ENCODE measurements at places on chromosomes 13 and 19.
A peak's percentile ranks its signal among the peaks of the same experiment; 100 is the strongest.

- DNase-seq = no peak
Measured at GRCh38 chr13:58704953-58705352, 1073.4 kb downstream of the PCDH17 start.

DNA sequence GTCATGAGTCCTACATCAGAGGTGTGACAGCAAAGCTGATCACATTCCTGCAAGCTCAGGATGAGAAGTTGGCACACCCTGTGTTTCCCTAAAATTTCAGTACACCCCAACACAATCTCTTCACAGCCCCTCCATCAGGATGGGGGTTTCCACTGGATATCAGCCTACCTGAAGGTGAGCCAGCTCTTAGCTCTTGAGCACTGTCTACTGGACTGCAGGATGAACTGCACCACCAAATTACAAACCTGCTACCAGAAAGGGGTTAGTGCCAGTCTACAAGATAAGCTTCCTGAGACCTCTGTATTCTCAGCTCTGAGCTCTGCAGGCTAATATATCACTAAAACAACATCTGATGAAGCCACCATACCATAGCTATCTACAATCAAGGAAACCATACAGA lies 1616.2 kb upstream of the SPRY2 start:
- DNase-seq = no peak

DNA sequence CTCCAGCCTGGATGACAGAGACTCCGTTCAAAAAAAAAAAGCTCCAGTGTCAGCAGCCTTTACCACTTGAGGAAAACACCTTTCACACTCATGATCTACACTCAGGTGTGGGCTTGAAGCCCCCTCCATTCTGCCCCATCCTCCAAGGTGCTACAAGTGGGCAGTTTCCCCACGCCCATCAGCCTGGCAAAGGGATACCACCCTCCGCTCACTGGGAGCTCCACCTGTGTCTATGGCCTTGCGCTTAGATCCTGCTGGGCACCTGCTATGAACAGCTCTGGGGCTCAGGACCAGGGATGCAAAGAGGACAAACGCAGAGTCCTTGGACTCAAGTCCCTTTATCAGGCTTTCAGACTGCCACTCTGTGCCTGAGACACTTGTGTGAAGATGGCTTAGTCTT lies 127.8 kb downstream of the CRYL1 start:
- no peak for DNase-seq

GRCh38 chr19:52690369-52691214 lies 44.3 kb downstream of the ZNF611 start:
- DNase-seq = peak; percentile 96

GRCh38 chr19:39110263-39110967 lies 15.2 kb upstream of the PAK4 start:
- peak; percentile 56 for DNase-seq

GRCh38 chr13:90447734-90448101 lies 899.8 kb upstream of the MIR17HG start:
- DNase-seq = no peak

DNA sequence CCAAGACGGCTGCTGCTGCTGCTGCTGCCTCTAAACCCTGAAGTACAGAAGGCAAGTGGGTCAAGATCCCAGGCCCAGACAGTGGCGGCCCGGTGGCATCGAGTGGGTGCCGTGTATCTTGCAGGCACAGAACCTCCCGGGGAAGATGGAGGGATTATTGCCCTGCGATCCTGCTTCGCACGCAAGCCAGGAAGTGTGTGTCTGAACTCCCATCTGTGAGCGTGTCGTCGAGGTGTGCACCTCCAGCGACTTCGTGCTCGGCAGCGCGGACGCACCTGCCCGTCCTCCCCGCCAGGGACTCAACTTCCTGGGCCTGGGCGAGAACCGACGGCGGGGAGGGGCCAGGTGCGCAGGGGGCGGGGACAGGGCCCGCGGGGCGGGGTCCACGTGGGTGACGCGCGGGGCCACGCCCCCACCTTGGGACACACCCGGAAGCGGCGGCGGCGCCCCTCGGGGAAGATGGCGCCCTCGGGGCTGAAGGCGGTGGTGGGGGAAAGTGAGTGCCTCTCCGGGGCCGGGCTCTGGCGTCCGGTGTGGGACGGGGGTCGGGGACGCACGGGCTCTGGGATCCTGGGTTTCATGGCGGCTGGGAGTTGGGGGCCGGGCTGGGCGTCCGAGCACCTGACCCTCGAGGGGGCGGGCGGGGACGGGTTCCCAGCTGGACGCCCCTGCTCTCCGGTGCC lies at the start of gene STXBP2:
TSS of gene STXBP2 (plus strand) at position 420 of the 683 bp plus-strand sequence. CDS start at position 460, 40 bp downstream.
- peak; percentile 66 for DNase-seq

GRCh38 chr13:112885782-112886268 lies 83.2 kb upstream of the MCF2L start:
- DNase-seq = peak; percentile 94

DNA sequence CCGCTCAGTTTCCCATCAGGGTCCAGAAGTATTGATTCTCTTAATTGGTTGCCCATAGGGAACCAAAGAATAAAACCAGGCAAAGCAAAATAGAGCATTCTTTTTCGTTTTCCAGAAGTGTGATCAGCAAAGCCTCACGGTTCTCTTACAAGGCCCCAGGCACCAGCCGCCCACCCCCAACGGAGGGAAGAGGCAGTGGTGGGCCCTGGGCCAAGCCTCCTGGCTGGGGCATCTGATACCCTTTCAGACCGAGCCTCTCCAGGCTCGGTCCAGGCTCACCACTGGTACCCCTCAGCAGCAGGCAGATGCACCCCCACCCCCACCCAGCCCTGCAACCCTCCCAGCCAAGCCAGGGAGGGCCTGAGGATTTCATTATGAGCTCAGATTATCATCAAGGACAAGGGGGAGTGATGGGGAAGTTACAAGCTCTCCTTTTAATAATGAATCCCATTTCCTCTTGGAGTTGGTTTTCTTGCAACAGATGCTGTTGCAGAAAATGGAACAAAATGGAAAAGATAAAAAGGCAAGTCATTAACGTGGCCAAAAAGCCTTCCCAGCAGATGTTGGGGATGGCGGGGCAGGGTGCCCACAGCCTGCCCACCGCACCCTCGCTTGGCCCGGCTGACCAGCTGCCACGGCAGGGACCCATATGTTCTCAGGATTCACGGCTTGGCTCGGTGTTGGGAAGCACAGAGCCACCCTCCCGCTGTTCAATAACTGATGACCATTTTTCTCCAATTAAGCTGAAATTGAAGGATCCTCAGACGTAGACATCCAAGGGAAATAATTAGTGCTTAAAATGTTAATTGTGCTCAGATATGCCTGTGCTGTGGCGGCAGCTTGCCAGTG lies 45.9 kb upstream of the KCTD15 start:
- no peak for DNase-seq

GRCh38 chr13:85825454-85825853 lies 26.2 kb upstream of the SLITRK6 start:
- DNase-seq = no peak

DNA sequence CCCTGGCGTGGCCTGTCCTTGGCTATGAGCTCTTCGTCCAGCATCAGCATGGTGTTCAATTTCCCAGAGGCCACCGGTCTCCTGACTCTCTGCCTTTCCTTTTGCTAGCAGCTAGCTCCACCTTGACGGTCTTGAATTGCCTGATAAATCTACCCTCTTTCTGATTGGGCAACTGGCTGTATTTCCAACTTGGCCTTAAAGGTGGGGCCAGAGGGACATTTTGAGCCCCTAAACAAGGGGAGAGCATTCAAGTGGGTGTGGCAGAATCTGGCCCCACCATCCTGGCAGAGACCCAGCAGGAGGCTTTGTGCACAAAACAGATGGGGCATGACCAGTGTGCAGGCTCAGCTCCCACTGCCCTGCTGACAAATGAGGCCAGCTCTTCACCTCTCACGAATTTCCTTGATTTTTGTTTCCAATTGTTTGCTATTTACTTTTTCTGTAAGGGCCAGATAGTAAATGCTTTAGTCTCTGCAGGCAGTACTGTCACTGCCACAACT lies 148.9 kb upstream of the VSTM2B start:
- DNase-seq = peak; percentile 6

DNA sequence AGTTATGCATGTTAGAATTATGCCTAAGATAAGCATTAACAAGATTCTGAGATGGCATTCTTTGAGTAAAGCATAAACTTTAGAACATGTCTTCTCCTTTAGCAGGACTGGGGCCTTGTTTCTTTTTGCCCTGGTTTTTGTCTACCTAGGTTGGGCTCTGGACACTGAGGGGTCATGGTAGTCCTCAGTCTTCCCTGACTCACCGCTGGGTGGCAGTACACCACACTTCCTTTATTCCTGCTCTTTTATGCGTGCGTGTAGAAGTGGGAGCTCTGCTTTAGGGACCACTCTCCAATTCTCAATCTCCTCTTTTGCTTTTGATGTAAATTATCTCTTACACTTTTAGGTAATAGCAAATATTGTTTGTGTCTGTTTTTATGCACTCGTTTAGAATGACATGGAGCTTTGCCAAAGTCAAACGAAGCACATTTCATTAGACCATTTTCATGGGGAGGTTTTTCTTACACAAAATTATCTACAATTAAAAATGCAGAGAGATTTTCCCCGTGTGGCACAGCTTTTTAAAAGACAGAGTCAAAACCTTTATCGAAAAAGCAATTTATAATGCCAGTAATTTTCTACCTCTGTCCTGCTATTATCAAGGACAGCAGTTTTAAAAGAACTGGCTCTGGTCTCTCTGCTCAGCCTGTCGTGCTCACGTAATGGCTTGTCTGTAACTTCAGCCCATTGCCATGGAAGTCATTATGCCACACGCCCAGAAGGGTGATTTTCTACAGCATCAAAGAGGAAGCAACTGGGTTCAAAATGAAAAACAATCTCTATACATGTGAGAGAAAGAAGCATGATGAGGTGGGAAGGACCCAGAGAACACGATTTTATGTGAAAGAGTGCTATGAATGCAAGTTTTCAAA lies 413.9 kb downstream of the COG6 start:
- DNase-seq = peak; percentile 80

- DNase-seq = no peak
Measured at GRCh38 chr19:39251846-39252245, 3.2 kb upstream of the IFNL4 start.

DNA sequence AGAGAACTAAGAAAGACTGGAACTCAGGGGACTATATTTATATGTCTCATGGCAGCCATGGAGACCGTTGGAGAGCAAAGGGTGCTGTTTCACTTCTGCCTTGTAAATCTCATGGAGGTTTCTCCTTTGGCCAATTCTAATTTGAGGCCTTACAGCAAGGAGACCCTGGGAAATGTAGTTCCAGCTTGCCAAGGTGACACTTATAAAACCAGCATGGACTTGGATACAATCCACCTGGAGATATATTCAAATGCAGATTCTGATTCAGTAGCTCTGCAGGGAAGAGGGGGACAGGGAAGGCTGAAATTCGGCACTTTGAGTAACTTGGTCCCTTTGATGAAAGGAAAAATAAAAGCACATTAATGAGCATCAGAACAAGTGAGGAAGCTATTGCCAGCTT lies 90.0 kb downstream of the OXGR1 start:
- DNase-seq = no peak

GRCh38 chr13:85806553-85807175 lies 7.4 kb upstream of the SLITRK6 start:
- DNase-seq = no peak

DNA sequence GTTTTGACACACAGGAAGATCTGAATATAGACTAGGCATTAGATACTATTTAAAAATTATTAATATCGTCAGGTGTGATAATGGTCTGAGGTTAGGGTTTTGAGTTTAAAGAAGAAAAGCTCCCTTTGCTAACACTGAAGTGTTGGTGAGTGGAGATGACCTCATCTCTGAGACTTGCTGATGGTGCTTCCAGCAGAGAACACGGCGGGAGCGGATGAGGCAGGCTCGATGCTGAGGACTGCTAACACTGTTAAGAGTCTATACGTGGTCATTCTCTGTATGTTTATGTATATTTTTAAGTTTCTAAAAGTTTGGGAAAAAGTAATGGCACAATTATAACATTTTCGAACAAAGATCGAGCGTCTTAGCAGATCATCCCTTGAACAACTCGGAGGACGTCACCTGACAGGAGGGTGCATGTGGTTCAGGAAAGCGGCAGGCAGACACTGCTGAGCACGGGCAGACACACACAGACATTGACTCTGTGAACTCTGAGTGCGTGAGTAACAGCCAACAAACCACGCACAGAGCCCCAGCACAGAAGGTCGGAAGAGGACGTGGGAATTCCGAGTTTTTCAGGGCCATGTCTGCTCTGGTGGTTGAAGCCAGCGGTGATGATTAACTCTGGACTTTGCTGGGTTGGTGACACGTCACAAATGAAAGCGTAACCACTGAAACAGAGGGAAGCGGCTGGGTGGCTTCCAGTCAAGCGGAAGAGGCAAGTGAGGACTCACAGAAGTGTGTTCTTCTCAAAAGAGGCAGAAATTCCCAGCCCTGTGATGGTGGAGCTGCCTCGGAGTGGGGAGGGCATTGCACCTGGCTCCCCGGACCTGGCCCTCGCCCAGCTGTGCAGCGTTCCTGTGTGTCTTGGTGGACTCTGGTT lies 91.9 kb upstream of the TEX29 start:
- DNase-seq = no peak

- DNase-seq = no peak
Measured at GRCh38 chr19:50318438-50318837, 10.7 kb downstream of the KCNC3 start.

GRCh38 chr13:70960841-70961443 lies 852.7 kb upstream of the KLHL1 start:
- DNase-seq = peak; percentile 21

GRCh38 chr19:56347163-56347778 lies 32.6 kb upstream of the ZSCAN5A start:
- DNase-seq = no peak

- no peak for DNase-seq
Measured at GRCh38 chr13:33934343-33934742, 116.4 kb downstream of the RFC3 start.

DNA sequence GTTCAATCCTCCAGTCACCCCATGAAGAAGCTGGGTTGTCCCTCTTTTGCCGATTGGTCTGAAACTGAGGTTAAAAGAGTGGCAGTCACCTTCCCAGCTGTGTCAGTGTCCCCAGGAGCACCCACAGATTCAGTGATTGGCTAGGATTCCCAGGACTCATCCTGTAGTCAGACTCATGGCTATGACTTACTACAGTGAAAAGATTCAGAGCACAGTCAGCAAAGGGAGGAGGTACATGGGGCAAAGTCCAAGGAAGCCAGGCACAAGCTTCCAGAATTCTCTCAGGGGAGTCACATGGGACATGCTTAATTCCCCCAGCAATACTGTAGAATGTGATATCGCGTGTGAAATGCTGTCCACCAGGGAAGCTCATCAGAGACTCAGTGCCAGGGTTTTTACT lies 14.2 kb downstream of the ZNF473 start:
- DNase-seq = no peak

DNA sequence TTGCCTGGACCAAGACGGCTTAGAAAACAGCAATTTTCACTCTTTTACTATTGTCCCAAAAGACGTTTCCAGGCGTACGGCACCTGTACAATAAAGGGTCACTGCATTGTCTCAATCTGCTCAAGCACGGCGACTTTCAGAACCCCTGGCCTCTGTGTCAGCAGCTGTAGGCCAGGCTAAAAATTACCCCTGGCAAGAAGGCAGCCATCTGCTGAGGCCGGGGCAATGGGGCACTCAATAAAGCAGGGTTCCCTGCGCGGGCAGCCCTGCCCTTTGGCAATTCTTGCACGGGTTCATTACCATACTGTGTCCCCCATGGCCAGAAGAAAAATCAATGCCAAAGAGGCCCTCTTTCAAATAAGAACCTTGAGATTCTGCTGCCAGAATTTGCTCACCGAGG lies 52.1 kb downstream of the STK24 start:
- DNase-seq = no peak

GRCh38 chr13:24050292-24050711 lies 110.2 kb upstream of the SPATA13 start:
- DNase-seq = peak; percentile 38

Data from femur (tissue), 1 donor.